Natural killer cell treated with Interleukin-12 subunit alpha and Interleukin-12 subunit beta and Interleukin-15 and Interleukin-18, amount 100 ng/mL, for 72 hours (primary cell): ENCODE measurements at places on chromosomes 11 and 22. TPM values are rescaled to one million over a fixed set of nuclear protein-coding genes. Genes with fewer than 3 reads are reported as not detected.
A peak's percentile ranks its signal among the peaks of the same experiment; 100 is the strongest.

Gene OR1S1
- not detected for total RNA-seq

Gene TRPT1
- total RNA-seq: 35.7 TPM

Gene MS4A15
- total RNA-seq: not detected

Gene THYN1
- total RNA-seq: 45.9 TPM

Gene MRPL49
- total RNA-seq: 77.8 TPM

Gene RTN4RL2
- not detected for total RNA-seq

Gene ROBO4
- not detected for total RNA-seq

Gene ADM
- total RNA-seq: 13.0 TPM

Gene INTS4
- total RNA-seq: 85.1 TPM

GRCh38 chr22:49243965-49244364, 583.7 kb downstream of the BRD1 start:
- DNase-seq: no peak

- DNase-seq: no peak
Measured at GRCh38 chr22:28855355-28856094, 27.8 kb upstream of the ZNRF3 start.

- DNase-seq: no peak
Measured at GRCh38 chr11:65051398-65051858, 6.9 kb downstream of the NAALADL1 start.

GRCh38 chr11:57207168-57207567, 25.4 kb downstream of the LRRC55 start:
- DNase-seq: no peak

DNA sequence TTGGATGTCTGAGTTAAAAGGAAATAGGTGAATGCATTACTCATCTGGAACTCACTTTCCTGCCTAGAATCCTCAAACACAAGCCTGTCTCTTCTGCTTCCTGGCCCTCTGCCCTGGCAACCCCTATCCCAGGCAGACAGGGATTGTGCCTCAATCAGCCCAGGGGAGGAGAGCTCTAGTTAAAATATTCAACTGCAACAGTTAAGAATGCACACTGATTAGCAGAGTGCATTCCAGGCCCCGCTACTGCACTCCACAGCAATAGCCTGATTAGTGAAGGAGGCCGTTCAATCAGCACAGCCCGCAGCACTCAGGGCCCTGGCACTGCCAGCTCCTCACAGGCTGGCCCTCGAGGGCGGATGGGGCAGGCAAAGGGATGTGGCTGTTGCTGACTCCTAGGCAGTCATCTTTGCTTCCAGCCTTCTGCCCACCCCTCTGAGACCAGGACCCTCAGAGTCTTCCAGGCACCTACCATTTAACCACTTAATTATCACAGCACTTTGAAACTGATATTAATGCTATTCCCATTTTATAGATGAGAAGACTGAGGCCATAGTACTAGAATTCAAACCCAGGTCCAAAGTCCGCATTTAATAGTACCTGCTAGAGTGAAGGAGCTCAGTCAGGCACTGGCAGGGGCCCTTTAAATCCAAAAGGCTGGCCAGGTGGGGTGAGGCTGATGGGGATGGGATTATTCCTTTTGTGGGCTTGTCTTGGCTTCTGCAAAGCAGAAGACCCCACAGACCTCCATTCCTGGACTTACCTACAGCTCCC, 435.3 kb downstream of the SOX6 start:
- no peak for DNase-seq

DNA sequence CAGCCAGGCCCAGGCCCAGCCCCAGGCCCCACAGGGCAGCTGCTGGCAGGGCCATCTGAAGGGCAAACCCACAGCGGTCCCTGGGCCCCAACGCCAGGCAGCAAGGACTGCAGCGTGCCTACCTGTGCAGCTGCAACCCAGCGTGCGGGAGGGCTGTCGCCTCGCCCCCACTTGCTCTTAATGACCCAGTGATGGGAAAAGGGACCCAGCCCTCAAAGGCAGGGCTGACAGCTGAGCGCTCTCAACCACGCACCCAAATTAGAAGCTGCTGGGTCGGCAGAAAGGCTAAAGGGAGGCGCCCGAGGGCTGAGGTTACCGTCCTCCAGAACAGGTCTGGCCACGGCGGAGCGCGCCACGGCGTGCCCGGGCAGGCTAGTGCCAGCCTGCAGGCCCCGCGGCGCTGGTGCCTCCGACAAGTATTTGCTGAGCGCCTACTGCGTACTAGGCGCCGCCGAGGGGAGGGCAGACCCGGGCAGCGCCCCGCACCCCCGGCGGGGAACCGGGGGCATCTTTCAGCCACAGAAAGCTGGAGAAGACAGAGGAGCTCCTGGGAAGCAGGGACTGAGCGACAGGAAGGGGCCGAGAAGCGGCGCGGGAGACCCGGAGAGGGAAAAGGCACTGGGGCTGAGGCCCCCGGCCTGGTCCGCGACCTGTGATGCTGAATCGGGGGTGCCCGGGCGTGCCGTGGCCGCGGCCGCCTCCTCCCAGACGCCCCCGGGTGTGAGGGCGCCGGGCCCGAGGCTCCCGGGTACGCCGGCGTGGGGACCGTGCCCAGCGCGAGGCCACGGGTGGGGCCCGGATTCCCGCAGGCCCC, 773 bp downstream of the HRAS start:
- DNase-seq: no peak

DNA sequence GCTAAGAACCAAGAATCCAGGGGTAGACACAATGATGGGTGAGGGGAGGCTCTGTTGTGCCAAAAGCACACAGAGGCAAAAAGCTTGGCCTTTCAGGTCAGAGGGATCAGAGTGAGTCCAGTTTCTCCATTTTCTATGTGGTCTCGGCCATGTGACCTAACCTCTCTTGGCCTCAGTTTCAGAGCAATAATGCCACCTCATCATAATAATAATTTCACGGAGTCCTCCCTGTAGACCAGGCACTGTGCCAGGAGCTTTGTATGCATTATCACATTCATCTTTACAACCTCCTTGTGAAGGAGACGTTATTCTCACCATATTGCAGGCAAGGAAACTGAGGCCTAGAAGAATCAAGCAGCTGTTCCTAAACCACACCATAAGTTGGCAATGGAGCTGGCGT, 120.2 kb downstream of the WT1 start:
- DNase-seq: no peak

DNA sequence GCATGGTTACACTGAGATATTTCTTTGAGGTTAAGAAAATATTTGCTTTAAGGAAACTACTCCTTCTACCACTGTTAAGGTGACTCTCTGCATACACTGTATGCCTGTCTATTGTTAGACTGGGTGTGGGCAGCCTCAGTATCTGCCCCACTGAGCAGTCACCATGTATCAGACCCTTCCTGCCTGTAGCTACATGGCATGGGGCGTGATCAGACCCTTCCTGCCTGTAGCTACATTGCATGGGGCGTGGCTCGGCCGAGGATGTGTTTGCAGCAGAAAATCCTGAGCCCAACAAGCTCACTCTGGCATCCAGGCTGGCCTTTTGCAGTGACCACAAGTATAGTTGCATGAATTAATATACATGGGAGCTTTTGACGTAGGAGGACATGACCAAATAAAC, 669.4 kb downstream of the OPCML start:
- DNase-seq: no peak

- no peak for DNase-seq
Measured at GRCh38 chr11:26782220-26782965, 60.5 kb upstream of the SLC5A12 start.

- DNase-seq: no peak
Measured at GRCh38 chr11:111793863-111794262, 27.7 kb upstream of the PPP2R1B start.

GRCh38 chr11:7571640-7572000, 57.8 kb downstream of the PPFIBP2 start:
- no peak for DNase-seq

DNA sequence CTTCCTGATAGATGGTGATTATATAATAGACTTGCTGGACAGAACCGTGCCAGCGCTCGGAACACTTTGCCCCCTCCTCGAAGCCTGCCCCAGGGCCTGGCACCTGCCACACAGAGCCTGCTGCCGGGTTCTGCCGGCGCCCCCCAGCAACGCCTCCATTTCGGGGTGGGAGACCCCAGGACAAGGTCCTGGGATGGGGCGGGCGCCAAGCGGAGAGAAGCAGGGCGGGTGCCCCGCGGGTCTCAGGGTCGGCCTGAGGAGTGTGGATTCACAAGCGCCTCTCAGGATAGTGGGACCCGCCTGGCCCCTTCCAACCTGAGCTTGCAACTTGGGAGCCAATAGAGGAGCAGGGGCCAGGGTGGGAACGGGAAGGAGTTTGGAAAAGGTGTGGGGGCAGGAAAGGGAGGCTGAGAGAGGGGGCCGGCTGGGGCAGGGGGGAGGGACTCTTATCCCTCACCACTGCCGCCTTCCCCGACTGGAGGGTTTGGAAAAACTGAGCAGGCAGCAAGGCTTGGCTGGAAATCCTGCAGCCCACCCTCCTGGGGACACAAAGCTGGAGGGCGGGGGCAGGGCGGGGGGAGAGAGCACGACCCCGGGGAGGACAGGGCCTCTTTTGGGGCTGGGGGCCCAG, 3.3 kb upstream of the BCL9L start:
- no peak for DNase-seq

- peak; percentile 67 for DNase-seq
Measured at GRCh38 chr11:45180848-45181192, 34.4 kb downstream of the PRDM11 start.

GRCh38 chr11:109027851-109028250, 363.0 kb downstream of the DDX10 start:
- DNase-seq: no peak

DNA sequence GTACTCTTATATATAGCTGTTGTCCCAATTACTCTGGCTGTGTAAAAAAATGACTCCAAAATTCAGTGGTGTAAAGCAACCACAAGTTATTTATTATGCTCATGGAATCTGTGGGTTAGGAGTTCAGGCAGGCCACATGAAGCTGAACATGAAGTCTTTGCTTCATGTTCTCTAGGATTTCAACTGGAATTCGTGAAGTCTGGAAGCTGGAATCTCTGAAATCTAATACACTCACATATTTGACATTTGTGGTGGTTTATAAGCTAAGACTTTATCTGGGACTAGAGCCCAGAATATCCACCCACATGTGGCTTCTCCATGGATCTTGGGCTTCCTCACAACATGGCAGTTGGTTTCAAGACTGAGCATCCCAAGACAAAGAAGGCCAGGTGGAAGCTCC, 430.6 kb downstream of the MIAT start:
- DNase-seq: no peak

GRCh38 chr11:59173080-59173963, 1.4 kb downstream of the DTX4 start:
- no peak for DNase-seq

GRCh38 chr11:57487920-57488659, 27.4 kb downstream of the SLC43A1 start:
- no peak for DNase-seq

- no peak for DNase-seq
Measured at GRCh38 chr11:107609400-107610218, 18.7 kb downstream of the ELMOD1 start.

- DNase-seq: no peak
Measured at GRCh38 chr11:83008581-83008923, 63.1 kb downstream of the RAB30 start.

DNA sequence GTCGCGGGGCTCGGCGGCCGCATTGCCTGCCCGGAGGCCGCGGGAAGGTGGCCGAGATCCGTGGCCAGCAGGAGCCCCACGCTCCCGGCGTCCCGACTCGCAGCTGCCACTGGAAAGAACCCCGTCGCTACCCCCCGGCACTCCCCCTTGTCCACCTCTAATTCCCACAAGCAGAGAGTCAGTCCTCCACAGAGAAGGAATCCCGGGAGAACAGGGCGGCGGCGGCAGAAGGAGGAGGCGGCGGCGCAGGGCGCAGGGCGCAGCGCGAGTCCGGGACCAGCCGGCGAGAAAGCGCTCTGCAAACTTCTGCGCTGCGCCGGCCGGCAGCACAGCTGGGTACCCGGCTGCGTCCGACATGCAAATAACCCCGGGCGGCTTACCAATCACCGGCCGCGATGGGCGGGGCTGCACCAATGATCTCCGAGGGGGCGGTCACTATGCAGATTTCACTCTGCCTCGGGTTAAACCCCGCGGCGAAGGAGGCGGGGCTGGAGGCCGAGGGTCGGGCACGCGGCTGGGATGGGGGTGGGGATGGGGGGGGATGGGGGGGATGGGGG, at the start of gene ABTB2:
Gene ABTB2 (minus strand): TSS at position 310 of the 557 bp plus-strand sequence.
- DNase-seq: peak; percentile 98

DNA sequence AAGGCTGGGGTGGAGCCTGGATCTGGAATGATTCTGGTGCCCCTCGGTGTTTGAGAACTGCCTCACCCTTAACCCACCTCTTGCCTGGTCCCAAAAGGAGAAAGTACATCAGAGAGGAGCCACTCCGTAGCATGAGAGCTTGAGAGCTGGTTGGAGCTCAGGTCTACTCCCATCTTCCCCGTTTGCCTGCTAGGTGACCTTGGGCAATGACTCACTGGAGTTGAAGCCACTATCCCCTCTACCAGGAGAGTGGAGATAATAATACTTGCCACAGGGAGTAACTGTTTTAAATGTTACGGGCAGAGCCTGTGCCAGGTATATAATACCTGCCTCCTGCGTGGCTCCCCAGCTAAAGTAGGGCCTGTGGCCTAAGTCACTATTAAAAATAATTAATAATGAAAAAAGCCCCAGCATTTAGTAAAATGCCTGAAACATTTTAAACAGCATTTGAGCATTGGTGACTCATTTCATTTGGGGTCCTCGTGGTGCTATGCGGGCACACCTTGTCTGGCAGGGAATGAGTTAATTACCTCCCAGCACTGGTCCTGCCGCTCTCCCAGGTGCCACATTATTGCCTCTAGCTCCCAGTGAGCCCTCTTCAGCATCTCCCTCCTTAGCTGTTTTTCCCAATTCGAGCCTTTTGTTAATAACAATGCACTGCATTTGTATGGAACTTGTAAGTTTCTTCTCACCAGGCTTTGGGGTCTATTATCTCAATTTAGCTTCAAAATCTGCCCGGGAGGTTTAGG, 22.5 kb downstream of the CYTH4 start:
- DNase-seq: no peak
